ENCODE measurements at places on chromosomes 5 and 9. TPM values are rescaled to one million over a fixed set of nuclear protein-coding genes. Genes with fewer than 3 reads are reported as not detected.

Gene OR5C1
- not detected for total RNA-seq

Gene CDKN2B
- 50.9 TPM for total RNA-seq

Gene ARID3C
- 0.57 TPM for total RNA-seq

Gene AGXT2
- total RNA-seq = not detected

Gene CDH9
- not detected for total RNA-seq

Gene MYMK
- total RNA-seq = not detected

Gene IFNB1
- total RNA-seq = not detected

Measured in suprapubic skin (tissue), 4 donors.